Activated T-helper 17 cell treated with anti-CD3 and anti-CD28 coated beads, Interleukin-2, amount 50 U/mL, for 72 hours (primary cell): ENCODE measurements at places on chromosomes 3 and 15.
A peak's percentile ranks its signal among the peaks of the same experiment; 100 is the strongest.

DNA sequence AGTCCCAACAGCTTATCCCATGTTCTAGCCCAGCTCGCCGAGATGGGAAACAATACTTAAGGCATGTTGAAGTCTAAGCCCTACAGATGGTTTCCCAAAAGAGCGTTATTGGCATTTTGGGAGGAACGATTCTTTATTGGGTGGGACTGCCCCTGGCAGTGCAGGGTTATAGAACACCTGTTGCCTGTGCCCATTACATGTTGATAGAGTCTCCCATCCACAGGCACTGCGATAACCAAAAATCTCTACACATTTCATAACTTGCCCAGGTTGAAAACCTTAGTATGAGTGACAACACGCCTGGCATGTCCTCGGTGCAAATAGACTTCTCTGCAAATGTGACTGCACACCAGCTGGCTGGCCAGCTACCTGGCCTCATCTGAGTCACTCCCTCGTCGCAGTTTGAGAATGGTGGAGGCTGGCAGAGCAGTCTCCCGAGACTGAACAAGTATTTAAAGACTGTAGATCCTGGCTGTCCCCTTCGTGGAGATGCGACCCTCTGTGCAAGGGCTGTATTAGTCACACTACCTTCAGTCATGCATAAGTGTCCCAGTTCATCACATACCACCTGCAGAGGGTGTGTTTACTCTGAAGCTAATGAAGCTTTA is 18.7 kb downstream of the ZNF80 start:
- ATAC-seq: no peak

DNA sequence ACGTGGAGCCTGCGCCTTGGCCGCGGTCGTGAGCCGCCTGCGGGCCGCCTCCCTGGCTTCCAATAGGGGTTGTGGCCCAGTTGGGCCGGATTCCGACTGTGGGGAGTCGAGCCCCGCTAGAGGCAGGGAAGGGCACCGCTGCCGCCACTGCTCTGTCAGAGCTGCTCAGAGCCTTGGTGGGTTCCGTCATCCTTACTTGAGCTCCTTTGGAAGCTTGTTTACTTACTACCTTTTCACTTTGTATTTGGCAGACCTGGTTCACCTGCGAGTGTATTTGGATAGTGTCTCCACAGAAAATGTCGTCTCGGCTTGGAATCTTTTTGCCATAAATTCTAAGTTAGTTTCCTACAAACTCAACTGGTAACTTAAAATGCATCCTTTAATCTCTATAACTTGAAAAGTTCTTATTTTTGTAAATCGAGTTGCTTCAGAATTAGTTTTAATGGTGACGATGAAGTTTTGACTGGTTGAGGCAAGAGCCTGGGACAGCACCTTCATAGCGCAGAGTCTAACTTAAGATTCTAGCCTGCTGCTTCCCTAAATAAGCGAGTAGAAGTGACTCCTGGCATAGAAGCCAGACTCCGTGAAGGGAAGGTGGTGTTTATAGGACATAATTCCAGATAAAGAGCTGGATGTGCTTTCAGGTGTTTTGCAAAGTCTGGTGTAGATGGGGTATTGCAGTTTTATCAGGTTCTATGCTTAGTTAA is 800 bp downstream of the DAG1 start:
- ATAC-seq: peak; percentile 31

DNA sequence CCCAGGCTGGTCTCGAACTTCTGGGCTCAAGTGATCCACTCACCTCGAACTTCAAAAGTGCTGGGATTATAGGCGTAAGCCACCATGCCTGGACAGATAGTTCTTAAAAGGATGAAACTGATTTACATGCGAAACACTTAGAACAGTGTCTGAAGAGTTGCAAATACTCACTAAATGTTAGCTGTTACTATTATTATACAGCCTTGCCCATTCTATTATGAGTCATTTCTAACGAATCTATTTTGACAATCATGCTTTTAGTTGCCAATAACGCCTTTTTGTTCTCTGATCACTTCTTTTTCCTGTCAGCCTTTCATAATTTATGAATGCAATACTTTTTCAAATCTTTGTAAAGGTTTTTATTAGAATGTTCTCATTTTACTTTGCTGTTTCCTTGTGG is 112.7 kb downstream of the SNRK start:
- no peak for ATAC-seq

DNA sequence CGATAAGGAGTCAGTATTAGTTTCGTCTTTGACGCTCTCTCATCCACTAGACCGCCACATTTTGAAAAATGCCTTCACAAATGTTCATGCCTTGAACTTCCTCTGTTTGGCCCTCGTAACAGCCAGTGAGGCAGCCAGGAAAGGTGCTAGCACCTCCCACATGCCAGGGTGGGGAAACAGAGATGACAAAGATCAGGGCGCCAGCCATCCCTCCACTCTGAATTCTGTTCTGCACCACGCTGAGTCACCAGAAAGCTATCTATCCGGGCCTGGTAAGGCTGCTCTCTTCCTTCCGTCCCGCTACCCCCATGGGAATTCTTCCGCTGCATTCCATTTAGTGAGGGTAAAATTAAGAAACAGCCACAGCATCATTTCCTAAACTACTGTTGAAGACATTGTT is 31.3 kb upstream of the BCL2L10 start:
- ATAC-seq: no peak

GRCh38 chr3:127395663-127396355 is 108.0 kb upstream of the PRR20G start:
- ATAC-seq: no peak

DNA sequence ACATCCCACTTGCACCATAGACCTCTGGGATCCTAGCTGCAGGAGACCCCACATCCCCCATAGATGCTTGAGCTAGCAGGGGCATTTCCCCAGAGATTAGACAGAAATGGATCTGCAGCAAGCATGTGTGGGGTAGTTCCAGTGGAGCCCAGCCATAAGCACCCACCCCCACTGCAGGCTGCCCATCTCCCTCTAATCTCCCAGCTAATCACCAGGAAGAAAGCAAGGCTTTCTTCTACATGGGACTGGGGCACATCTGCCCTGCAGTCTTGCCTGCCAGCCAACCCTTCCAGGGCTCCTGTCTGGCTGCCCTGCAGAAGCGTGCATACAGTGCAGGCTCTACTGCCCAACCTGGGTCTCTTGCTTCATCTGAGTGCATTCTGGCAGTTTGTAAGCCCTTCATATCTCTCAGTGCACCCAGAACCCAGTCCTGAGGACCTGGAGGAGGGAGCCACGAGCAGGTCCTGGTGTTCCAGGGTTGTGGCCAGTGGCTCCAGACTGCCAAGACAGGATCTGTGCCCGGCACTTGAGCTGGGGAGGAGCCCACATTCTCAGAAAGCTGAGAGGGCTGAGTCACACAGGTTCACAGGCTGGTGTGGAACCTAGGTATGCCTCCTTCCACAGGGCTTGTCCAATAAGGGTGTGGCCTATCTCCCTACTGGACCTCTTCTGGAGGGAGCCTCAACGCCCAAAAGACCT is 49.9 kb upstream of the IGSF11 start:
- no peak for ATAC-seq

- peak; percentile 47 for ATAC-seq
These were observed 495 bp downstream of the CDC25A start for GRCh38 chr3:48187579-48188265.

DNA sequence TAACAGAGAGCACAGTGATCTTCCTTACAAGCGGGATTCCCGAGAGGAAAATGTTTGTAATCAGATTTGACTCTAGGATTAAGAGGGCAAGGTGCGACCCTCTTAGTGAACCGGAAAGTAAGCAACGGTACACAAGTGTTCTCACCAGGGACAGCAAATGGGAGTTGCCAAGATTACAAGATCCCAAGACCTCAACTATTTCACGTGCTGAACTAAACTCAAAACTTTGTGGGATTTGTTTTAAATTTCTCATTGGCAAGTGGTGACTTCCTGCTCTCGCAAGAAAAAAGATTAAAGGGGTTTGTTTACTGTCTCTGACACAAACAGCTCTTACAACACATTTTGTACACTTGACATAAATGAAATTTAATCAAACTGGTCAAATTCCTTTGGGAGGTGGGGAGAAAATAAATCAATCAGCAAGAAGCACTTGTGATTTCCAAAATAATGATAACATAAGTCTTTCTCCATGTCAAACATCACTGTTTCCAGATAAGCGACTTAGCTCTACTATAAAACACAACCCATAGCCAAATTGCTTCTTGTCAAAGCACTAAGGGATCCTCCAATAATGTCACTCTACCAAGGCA is 2.2 kb upstream of the PGPEP1L start:
- ATAC-seq: no peak

DNA sequence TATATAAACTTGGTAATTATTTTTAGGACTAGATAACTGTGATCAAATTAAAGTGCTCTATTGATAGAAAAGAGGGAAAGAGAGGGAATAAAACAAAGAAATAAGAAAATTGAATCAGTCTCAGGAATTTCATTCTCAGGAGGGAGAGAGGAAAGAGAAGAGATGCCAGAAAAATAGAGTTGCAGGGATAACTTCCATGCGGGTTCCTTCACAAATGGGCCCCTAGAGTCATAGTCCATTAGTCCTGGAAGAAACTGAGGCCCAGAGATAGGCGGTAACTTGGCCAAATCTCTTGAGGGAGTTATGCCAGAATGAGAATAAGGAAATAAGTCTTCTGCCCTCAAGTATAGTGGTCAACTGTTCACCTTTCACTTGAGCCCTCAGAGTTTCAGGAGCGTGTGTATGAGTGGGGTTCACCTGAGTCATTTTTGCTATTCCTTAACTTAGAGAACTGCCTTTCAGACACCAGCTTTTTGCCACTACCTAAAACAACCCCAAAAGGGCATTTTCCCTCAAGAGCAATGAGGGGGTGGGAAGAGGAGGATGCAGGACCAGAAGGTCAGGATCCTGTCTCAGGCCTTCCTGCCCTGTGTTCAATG is 192.6 kb downstream of the MEX3B start:
- no peak for ATAC-seq

GRCh38 chr15:93141371-93141794 is 52.4 kb upstream of the RGMA start:
- ATAC-seq: peak; percentile 52

DNA sequence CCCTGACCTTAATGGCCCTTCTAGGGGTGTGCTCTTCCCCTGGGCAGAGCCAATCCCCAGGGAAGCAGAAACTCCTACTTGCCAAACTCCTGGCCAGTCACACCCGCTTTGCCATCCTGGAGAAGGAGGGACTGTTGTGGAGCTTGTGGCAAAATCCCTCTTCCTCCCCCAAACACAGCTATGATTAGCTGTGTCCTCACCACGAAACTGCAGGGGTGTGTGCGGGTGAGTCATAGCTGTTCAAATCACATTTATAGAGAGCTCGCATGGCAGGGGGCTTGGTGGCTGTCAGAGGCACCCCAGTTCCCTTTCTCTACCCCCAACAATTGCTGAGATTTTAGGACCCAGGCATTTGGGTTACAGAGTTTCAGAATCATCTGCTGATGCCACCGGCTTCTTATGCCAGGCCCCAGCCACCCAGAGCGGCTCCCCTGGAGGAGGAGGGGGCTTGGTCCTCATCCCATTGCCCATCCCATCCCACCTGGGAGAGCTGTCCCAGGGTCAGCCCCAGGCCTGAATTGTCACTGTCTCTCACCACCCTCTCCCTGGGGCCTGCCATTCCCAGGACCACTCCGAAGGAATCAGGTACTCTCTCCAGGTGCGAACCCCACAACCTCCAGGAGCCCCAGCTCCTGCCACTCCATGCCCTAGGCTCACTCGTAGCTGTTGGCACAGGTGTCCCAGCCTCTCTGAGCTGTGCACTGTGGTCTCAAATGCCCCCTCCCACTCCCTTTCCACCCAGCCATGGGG is 28.8 kb upstream of the MAGEF1 start:
- ATAC-seq: peak; percentile 87

GRCh38 chr15:40493089-40493840 is 22.5 kb downstream of the CHST14 start:
- peak; percentile 98 for ATAC-seq

GRCh38 chr15:59306520-59307164 is 66.0 kb downstream of the MYO1E start:
- no peak for ATAC-seq

- ATAC-seq: no peak
These were observed 18.2 kb downstream of the ZNF592 start for GRCh38 chr15:84766461-84767035.
